ENCODE measurements at places on chromosomes 3 and 15. TPM values are rescaled to one million over a fixed set of nuclear protein-coding genes. Genes with fewer than 3 reads are reported as not detected.

DNA sequence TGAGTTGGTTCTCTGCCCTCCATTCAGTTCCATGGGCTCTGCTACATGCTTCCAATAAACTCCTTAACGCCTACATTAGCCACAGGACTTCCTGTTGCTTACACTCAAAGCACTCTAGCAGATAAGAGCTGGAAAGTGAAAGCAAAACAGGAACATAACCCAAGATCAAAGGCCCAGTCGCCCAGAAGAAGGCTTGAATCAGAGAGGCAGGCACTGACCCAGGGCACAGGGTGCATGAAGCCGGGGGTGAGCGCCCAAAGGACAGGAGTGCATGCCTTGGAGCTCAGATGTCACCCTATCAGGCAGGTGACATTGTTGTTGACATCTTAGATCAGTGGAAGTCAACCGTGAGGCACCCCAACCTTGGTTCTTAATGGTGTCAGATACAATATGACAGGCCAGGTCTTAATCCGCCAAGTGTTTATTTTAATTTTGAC, 235.1 kb downstream of the UACA start:
- DNase-seq = no peak

DNA sequence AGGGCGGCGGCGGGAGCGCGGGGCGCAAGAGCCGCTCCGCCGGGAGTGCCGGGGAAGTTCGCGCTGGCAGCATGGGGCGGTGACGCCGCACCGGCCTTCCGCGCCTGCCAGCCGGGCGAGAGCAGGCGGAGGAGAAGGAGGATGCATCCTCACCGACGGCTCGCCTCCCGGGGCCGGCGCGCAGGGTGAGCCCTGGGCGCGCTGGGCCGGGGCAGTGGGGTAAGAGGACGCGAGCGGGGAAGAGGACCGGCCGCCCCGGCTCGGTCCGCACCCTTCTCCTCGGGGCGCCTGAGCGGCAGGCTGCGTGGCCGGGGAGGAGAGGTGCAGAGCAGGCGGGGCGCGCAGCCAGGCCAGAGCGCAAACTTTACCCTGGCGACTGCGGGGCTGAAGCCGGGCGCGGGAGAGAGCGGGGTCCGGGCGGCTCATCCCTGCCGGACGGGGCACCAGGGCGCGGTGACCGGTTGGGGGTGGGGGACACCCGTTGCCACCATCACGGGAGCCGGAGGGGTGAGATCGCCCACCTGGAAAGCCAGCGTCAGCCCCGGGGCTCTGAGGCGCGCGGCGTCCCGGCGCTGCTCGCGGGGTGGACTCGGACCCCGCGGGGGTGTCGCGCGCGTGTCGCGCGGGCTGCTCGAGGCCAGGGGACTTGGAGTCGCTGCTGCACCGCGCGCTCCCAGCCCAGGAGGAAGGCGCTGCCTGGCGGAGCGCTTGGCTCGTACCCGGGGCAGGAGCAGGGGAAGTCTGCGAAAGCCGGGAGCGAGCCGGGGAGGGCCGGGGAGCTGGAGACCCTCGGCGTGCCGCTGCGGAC, 542 bp downstream of the GABRA5 start:
- DNase-seq = no peak

The GOLGA8S gene
- 0.52 TPM for total RNA-seq

- DNase-seq = no peak
These were observed 250.9 kb upstream of the CFAP20DC start for GRCh38 chr3:59300733-59301132.

- DNase-seq = no peak
These were observed 2.7 kb downstream of the P3H2 start for GRCh38 chr3:190117981-190118380.

Data from aorta (tissue), 5 donors.